ENCODE measurements at places on chromosomes 7 and 10.

DNA sequence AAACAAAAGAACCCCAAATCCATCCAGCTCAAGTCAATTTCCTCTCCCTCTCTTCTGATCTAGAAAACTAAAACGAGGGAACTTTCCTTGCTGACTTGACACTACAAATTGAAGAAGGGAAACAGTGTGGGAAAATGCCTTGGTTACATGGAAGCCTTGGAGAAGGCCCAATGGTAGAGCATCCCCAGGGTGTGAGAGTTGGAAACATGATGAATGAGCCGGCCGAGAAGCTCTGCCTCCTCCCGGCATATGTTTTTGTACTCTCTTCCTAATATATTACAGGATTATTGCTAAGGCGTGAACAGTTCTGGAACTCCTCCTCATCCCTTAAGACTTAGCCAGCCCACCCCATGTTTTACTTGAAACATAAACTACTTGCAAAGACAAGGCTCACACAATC lies 618.2 kb upstream of the MGMT start:
- no peak for DNase-seq

GRCh38 chr10:104638861-104639589 lies 2.1 kb upstream of the SORCS3 start:
- DNase-seq, result no peak

DNA sequence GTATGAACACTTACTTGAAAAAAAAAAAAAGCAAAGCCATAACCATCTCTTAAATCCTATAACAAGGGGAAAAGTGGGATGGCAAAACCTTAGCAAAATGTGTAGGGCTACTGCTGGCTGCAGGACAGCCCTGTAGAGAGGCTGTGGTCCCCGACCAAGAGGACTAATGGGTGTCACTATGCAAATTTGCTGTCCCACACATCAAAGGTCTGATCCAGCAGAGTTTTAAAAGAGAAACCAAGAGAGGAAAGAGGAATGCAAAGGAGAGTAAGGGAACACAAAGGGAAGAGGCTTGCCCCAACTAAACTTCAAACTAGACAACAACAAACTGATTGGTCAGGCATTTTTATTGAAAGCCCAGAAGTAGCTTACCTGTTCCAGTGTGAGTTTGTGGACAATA lies 3.1 kb upstream of the ZNRF2 start:
- DNase-seq, result no peak

GRCh38 chr10:62652114-62652513 lies 152.4 kb upstream of the ADO start:
- DNase-seq, result peak; percentile 47

GRCh38 chr10:80518807-80519360 lies 18.8 kb upstream of the SH2D4B start:
- DNase-seq, result no peak

- DNase-seq, result no peak
Measured at GRCh38 chr10:98367604-98368451, 47.2 kb downstream of the PYROXD2 start.

DNA sequence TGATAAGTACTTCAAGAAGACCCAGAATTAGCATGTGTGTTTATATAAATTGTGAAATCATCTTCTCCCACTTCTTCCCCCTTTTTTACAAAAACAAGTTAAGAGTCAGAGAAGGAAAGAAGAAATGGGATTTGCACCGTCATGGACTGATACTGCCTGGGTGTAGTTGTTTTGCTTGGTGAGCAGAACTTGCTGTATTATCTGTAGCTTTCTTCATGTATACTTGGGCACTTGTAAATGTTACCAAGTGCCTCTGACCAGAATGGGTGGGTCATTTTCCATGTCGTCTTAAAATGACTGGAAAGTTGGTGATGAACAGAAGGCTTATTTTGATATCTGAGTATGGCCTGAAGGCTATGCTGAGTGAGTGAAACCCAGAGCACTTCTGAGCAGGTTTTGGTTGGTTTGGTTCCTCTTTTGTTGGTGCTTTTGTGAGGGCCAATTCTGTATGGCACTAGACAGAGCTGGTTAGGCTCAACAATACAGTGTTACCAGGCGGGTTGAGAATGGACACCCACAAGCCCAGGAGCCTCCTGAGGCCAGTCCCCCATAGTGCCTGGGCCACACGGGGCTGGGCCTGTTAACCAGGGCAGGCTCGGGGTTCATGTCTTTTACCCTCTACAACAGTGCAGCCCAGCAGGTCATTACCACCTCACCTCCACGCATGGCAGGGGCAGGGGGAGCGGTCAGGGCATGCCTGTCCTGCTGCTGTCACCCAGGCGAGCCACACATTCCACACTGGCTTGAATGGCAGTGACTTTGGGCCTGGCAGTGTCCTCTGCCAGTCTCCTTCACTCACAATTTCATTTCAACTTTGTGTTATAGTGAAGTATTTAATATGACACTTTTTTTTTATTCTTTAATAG lies 115.1 kb downstream of the CCNY start:
- DNase-seq, result no peak

DNA sequence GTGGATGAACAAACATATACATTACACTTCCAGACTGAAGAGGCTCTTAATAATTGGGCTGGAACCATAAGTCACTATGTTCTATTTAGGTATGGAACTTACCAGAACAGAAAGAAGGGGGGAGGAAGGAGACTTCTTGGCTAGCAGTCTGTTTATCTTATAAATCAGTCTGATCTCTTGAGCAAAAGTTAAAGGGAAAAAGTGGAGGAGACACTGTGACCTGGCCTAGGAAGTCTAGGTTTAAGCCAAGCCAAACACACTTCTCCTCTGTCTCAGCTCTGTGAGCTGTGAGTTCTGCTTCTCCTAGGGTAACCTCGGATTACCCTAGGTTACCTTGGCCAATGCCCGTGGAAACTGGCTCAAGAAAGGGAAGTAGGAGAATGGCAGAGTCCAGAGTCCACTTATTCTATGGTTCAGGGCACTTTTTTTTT lies 95.2 kb downstream of the PFKFB3 start:
- no peak for DNase-seq

- no peak for DNase-seq
Measured at GRCh38 chr7:105213611-105214010, 175.1 kb downstream of the SRPK2 start.

DNA sequence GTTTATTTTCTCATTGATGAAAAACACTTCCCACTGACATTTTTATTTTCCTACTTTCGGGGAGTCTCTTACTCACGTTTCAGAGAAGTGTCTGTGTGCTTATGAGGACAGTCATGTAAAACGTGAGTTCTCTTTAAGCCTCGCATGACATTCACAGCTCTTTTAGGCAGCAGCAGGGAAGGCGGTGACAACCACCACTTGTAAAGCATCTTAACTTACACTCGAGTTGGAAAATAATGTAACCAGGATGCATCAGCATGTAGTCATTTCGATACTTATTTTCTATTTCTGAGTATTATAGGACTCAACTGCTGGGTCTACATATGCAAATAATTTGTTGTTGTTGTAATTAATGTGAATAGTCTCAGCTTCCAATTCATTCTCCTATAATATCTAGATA lies 153.6 kb downstream of the SEMA3D start:
- no peak for DNase-seq

- DNase-seq, result no peak
Measured at GRCh38 chr7:84314263-84314662, 119.7 kb upstream of the SEMA3A start.

DNA sequence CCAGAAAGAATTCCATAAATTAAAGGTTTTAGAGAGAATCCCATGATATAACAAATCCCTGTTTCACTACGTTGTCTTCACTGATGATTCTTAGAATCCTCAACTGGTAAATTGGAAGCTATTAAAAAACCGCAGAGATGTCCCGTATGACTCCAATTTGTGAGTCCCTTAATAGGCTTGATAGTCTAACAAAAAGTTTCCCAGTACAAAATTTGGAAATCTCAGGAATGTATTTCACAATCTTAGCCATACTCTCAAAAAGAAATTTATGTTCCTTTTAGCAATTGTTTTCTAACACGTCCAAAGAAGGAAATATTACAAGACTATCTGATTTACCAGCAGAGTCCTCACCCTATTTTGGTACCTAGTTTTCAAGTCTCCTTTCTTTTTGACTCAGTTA lies 2.5 kb downstream of the TES start:
- peak; percentile 15 for DNase-seq

DNA sequence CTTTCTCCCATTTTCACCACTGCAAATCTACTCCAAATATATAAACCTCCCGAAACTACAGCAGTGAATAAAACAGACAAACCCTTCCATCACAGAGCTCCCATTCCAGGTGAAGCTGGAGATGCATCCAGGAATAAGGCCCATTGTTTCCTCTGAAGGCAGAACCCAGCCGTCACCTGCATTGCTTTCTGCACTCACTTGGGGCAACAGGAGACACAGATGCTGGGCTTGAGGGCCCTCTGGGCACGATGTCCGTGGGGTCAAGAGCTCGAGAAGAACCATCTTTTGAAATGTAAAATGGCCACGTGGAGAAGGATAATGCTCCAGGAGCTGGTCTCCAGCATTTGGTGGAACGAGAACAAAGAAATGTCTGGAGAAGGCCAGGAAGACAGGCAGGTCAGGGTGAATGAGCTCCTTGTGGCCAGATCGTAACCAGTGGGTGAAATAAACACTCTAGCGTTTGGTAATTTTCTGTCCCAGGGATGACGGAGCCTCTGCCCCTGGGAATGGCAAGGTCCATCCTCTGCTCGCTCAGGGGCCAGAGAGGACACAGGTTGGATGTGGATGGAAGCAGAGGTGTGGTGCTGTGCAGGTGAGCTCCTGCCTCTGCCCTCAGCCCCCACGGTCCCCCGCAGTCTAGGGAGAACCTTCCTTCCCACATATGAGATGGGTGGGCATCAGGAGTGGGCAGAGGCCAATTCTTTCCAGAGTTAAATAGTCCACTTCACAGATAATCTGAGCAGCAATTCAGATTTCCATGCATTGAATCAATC lies 556.1 kb downstream of the DNAJB6 start:
- no peak for DNase-seq

- no peak for DNase-seq
Measured at GRCh38 chr7:87497482-87497881, 22.0 kb upstream of the ABCB4 start.

All from HFFc6 (cell line).